AG20443 (cell line): ENCODE measurements at places on chromosomes 11 and 22.

DNA sequence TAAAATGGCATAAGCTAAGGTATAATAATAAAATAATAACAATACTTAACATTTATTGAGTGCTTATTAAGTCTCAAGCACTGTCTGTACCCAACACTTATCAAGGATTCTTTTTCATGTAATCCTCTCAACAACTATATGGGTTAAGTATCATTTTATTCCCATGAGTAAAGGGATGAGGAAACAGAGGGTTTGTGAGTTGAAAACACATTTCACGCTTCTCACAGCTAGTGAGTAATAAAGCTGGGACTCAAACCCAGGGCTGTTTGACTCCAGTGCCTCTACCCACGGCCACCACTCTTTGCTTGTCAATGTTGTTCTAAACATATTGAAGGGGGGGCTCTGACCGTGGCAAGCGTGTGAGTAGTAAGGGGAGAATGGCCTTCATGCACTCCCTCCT, 8.7 kb downstream of the CD3E start:
- DNase-seq = no peak

DNA sequence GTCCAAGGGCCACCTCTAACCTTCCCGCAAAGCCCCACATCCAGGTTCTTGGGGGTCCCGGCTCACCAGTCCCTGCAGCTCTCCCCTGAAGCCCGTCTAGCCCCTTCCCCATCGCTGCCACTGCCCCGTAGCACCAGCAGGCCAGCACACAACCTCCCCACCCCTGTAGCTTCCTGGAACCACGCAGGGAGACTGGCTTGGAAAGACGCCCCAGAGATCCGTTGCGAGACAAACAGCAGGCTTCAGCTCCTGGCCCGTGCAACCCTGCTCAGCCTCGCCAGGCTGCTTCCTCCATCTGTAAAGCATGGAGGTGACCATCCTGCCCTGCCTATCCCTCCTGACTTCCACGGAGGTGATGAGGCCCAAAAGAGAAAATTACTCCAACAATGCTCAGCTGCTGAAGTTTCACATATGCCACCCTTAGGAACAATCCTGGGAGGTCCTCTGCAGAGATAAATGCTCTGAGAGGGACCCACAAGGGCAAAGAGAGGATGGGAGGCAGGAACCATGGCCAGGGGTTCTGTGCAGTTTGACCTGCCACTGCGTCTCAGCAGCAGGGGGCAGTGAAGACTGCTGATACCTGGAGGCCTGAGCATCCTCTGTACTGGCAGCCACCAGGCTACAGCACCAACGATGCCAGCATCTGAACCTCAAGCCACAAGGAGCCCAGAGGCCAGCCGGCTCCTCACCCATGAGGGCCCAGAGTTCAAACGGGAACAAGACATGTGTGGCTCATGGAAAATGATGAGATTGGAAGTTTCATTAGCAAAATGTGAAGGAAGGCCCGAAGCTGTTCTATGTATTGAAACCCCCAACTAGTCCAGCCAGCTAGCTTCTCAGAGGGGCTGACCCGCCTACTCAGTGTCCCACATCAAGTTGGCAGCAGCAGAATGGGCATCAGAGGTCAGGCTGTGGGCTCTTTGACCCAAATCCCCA, 16.1 kb downstream of the DGCR2 start:
- DNase-seq = no peak

- DNase-seq = no peak
Measured at GRCh38 chr11:66488957-66489356, 8.7 kb downstream of the DPP3 start.

DNA sequence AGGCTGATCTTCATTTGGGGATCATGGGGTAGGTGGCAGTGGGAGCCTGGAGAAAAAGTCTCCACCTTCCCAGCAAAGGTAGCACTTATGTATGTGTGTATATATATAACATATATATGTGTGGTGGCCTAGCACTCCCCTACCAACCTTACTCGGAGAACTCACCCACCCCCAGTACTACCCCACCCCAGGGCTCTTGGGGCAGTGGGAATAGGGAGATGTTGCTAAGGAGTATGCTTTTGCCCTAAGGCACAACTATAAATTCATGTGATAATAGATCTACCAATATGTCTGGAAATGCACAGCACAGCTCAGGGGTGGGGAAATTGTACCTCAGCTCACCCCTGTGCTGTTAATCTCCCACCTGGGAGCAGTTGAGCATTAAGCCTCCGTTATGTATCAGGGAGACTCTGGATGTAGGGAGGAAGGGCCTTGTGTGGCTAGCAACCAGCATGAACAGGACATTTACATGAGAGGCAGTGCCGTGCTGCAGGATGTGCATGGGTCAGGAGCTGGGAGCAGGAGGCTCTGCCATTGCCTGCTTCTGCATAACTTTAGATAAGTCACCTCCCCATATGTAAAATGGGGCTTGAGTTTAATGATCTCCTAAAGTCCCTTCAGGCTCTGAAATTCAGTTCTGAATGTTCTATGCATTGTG, 57.3 kb downstream of the C11orf91 start:
- DNase-seq = no peak

- DNase-seq = no peak
Measured at GRCh38 chr11:46694072-46694471, 6.3 kb downstream of the ARHGAP1 start.

GRCh38 chr11:33582636-33583325, 117.8 kb downstream of the C11orf91 start:
- DNase-seq = no peak

DNA sequence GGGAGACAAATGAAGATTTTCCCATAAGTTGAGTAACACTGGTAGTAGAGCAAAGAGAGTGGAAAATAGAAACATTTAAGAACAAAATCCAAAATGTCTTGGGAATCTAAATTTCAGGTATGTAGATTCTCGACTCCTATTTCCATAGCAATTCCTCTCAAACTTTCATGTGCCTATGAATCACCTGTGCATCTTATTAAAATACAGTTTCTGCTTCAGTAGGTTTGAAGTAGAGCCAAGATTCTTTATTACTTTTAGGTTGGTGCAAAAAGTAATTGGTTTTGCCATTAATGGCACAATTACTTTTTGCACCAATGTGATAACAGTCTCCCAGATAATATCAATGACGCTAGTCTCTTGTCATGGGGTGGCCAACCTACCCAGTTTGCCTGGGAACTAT, 115.3 kb upstream of the SLC5A12 start:
- DNase-seq = no peak

GRCh38 chr11:124605719-124606118, 5.5 kb upstream of the PANX3 start:
- no peak for DNase-seq

DNA sequence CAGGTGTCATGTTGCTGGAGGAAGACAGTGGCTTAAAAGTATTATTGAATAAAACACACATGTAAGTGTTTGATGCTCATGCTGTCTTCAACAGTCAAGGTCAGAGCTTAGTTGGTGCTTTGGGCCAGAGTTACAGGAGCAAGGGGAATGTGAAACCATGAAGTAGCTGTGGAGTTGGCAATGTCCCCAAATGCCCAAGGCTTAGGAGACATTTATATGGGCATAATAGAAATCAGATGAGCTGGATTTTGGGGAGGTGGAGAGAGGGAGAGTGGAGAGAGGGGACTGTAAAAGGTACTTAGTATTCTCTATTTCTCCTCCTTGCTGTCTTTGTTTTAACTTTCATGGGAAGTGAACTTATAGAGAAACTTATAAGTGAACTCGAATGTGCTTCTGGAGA, 407.8 kb downstream of the ETS1 start:
- DNase-seq = no peak

GRCh38 chr11:126430581-126431335, 75.3 kb downstream of the ST3GAL4 start:
- no peak for DNase-seq

DNA sequence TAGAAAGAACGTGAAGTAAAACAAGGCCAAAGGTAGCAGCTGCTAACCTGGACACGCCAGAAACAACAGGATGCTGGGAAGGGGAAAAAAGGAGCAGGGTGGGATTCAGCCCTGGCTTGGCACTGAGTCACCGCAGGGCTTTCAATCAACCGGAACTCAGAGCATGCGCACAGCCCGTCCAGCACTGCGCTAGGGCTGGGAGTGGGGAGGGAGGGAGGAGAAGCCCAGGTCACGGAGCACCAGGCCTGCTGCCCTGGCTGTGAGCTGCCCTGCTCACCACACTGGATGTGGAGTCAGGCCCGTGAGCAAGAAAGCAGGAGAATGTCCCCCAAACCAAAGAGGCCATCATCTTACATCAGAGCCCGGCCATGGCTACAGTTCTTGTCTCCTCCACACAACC, 51.5 kb downstream of the APOL1 start:
- DNase-seq = no peak

- DNase-seq = no peak
Measured at GRCh38 chr22:37633089-37633624, 6.3 kb upstream of the SH3BP1 start.

- DNase-seq = no peak
Measured at GRCh38 chr11:111421251-111421650, 42.2 kb upstream of the POU2AF1 start.

- DNase-seq = no peak
Measured at GRCh38 chr22:48908547-48908946, 919.1 kb downstream of the BRD1 start.

DNA sequence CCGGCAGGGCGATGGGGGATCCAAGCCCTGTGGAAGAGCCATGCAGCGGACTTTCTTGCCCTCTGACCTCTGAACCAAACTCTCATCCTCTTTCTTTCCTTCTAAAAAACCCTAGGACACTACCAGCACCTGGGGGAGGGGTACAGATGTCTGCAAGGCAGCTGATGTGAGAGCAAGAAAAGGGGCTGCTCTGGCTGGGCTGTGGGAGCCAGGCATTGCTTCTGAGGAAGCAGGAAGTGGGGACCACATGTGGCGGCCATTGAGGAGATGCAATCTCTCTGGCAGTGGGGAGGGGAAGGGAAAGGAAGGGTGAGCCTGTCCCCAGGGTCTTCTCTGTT, 36.0 kb downstream of the FAM83F start:
- DNase-seq = no peak

DNA sequence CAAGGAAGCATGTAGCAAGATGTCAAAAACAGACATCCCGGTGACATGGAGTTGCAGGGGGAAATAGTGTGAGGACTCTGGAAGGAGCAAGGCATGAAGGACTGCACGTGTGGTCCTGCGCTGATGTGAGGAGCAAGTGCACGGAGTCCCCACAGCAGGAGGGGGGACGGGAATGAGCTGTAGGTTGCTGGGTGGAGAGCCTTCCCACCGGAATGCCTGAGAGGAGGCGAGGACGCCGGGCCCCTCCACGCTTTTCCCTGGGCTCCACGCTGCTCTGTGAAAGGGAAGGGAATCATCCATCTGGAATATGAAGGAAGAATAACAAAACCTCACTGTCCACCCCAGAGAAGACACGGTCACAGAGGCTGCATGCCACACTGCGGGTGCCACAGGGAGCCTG, 23.6 kb upstream of the EFCAB6 start:
- DNase-seq = no peak

DNA sequence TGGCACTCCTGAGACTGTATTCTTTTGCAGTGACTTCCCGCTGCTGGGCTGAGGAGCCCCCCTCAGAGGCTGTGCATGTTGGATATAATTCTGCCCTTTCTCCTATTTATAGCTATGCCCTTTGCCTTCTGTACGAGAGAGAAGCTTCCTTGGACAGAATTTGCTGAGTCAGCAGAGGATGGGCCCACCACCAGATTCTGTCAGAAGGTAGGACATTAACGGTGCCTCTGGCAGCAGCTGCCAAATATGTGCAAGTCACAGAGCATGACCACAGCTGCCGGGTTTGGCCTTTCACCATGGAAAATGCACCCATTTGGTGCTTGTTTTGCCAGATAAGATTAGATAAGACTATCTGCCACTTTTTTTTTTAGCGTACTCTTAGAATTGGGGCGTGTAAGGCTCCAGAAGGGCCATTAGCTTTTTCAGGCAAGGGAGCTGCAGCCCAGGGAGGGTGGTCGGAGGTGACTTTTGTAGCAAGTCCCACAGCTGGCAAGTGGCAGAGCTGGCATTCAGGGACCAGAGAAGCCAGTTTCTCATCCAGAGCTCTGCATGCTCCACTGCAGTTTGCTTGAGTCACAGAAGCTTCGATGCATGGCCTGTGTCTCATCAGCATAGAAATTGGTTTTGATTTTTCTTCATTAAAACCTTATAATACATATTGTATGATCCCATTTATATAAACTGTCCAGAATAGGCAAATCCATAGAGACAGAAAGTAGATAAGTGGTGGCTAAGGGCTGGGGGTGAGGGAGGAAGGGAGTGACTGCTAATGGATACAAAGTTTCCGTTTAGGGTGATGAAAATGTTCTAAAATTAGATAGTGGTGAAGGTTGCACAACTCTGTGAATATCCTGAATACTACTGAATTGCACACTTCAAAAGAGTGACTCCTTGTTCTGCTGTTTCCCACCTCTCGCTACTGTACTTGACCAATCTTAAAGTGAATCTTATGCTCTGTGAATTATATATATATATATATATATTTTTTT, 15.8 kb downstream of the UPB1 start:
- DNase-seq = peak; percentile 62

DNA sequence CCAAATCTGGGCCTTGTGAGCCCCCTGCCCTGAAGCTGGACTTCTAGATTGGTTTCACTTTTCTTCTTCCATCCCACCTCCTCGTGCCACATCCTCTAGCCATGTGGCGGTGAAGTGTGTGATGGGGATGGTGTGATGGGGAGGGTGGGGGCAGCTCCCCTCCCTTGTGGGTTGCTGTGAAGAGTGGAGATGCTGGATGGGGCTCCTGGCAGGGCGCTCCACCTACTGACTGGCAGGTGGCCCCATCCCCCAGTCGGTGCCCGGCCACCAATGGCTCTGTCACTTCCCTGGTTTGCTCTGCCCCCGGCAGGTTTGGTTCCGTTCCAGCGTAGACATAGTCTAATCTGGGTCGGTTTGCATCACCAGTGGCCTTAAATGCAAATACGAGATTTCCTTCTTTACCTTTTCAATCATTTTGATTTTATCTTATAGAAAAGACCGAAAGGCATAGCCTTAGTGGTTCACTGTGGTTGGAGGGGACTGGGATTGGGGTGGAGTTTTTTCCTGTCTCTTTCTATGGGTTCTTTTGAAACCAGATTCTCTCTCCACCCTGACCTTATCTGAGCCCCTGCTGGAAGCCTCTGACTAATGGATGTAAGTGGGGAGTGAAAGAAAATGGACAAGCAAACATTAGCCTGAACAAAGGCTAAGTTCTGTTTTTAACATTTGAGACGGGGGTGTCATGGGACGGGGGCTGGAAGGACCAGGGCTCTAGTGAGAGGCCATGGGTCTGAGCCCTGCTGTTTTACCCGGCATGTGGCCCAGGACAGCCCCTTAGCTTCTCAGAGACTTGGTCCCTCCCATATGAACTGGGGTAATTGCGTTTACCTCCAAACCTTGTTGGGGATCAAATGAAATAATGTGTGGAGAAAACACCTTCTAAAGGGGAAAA, 149.3 kb downstream of the CACNA1I start:
- no peak for DNase-seq

GRCh38 chr11:64619811-64620380, 28.9 kb downstream of the SLC22A12 start:
- DNase-seq = peak; percentile 35
